ENCODE measurements at places on chromosomes 13 and 19. TPM values are rescaled to one million over a fixed set of nuclear protein-coding genes. Genes with fewer than 3 reads are reported as not detected.

GRCh38 chr13:98834254-98834960 is 81.9 kb upstream of the SLC15A1 start:
- H3K4me1 ChIP-seq = no peaks in the 10 kb centered on the region
- peaks cover 35% of the 10 kb centered on the region for H3K36me3 ChIP-seq
- no peak for DNase-seq
- no peaks in the 10 kb centered on the region for H3K27me3 ChIP-seq
- no peak overlapping the region for H3K27ac ChIP-seq

GRCh38 chr19:39805104-39805503 is 26.4 kb downstream of the LEUTX start:
- no peaks in the 10 kb centered on the region for H3K4me1 ChIP-seq
- peaks cover 5% of the 10 kb centered on the region for H3K27me3 ChIP-seq
- no peak for DNase-seq
- H3K27ac ChIP-seq = no peak overlapping the region
- H3K36me3 ChIP-seq = no peaks in the 10 kb centered on the region

GRCh38 chr19:34539396-34539795 is 57.8 kb downstream of the WTIP start:
- no peaks in the 10 kb centered on the region for H3K4me1 ChIP-seq
- peaks cover 2% of the 10 kb centered on the region for H3K27me3 ChIP-seq
- H3K4me3 ChIP-seq = no peak overlapping the region
- peak; percentile 26 for DNase-seq

GRCh38 chr19:45638930-45639729 is at the start of gene EML2:
Gene EML2 (minus strand): TSS chr19:45639397. CDS start chr19:45639376, 21 bp downstream.
- peak within 1 kb of the TSS; percentile 10 for H3K27ac ChIP-seq
- H3K36me3 ChIP-seq = no peaks in the 10 kb centered on the region
- H3K4me1 ChIP-seq = peaks cover 38% of the 10 kb centered on the region
- H3K27me3 ChIP-seq = no peaks in the 10 kb centered on the region
- peak within 1 kb of the TSS; percentile 62 for H3K4me3 ChIP-seq

GRCh38 chr13:34627509-34628208 is 314.4 kb upstream of the NBEA start:
- no peaks in the 10 kb centered on the region for H3K27me3 ChIP-seq
- no peak for DNase-seq
- no peak overlapping the region for H3K27ac ChIP-seq
- no peak overlapping the region for H3K4me3 ChIP-seq
- no peaks in the 10 kb centered on the region for H3K4me1 ChIP-seq

GRCh38 chr13:44583137-44583536 is 7.0 kb upstream of the TSC22D1 start:
- no peak for DNase-seq
- no peak overlapping the region for H3K4me3 ChIP-seq

DNA sequence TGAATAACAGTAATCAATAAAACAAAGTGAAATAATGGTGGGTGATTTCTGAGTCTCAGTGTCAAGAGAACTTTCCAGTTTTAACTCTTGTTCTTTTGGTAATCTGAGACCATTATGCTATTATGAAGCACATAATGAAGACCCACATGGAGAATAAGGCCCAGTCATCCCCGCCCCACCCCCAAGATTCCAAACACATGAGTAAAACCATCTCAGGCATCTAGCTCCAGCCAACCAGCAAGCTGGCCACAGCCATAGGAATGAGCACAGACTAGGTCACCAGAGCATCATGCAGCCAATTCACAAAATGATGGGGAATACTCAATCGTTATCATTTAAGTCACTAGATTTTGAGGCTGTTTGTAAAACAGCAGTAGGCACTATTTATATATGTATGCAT is 1769.0 kb upstream of the PCDH20 start:
- H3K36me3 ChIP-seq = no peaks in the 10 kb centered on the region
- no peak overlapping the region for H3K4me3 ChIP-seq
- H3K27ac ChIP-seq = no peak overlapping the region
- H3K4me1 ChIP-seq = no peaks in the 10 kb centered on the region
- H3K27me3 ChIP-seq = no peaks in the 10 kb centered on the region

DNA sequence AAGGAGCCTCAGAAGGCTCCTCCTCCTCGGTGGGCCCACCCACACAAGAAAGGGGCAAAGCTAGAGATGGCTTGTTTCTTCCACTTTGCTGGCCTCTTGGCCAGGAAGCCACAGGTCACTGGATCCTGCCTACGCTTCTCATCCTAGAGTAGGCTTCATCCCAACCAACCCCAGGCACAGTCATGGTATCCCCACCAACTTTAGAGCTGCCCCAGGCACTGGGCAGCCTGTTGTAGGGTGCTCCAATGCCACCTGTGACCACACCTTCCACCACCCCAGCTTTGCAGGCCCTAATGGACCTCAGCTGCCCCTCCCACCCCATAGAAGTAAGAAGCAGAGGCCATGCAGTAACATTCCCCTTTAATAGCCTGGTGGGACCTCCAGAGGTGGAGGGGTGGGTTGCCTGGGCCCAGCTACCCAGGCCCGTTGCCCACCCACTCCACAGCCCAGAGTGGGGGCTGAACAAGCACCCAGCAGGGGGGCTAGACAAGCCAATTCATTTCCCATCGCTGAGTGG is 522 bp upstream of the CHMP2A start:
- H3K4me1 ChIP-seq = peaks cover 34% of the 10 kb centered on the region
- no peaks in the 10 kb centered on the region for H3K27me3 ChIP-seq
- no peak overlapping the region for H3K4me3 ChIP-seq
- H3K36me3 ChIP-seq = peaks cover 28% of the 10 kb centered on the region

DNA sequence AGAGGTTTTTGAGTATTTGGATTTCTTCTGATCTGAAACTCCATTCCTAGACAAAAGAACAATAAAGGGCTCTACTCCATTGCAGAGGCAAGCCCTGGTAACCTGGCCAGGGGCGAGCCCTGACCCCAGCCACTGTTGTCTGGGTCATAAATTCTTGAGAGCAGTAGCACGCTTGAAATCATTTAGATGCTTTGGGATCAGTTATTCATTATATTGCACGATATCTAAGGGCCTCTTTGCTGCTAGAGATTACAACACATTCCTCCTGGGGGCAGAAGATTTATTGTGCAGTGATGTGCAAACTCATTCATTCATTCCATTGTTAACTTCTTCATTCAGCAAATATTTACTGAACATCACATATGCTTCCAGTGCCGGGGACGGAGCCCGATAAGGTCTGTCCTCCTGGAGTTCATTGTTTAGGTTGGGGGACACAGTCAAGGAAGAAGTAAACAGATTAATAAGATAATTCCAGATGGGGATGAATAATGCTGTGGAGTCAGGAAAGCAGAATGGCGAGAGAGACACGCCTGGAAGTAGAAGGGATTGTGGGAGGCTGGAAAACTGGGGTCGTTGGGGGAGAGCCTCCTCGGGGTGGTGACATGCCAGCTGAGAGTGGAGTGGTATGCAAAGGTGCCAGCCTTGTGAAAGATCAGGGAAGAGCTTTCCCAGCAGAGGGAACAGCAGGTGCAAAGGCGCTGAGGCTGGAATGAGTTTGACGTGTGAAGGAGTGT is 34.9 kb downstream of the SIPA1L3 start:
- no peak overlapping the region for H3K4me3 ChIP-seq
- no peak for DNase-seq
- H3K27me3 ChIP-seq = no peaks in the 10 kb centered on the region
- no peaks in the 10 kb centered on the region for H3K4me1 ChIP-seq
- H3K36me3 ChIP-seq = no peaks in the 10 kb centered on the region

- H3K4me1 ChIP-seq = peaks cover 3% of the 10 kb centered on the region
- H3K4me3 ChIP-seq = no peak overlapping the region
- no peaks in the 10 kb centered on the region for H3K27me3 ChIP-seq
- no peak overlapping the region for H3K27ac ChIP-seq
- no peaks in the 10 kb centered on the region for H3K36me3 ChIP-seq
Observed at GRCh38 chr13:104256701-104257100, 1190.5 kb upstream of the SLC10A2 start.

DNA sequence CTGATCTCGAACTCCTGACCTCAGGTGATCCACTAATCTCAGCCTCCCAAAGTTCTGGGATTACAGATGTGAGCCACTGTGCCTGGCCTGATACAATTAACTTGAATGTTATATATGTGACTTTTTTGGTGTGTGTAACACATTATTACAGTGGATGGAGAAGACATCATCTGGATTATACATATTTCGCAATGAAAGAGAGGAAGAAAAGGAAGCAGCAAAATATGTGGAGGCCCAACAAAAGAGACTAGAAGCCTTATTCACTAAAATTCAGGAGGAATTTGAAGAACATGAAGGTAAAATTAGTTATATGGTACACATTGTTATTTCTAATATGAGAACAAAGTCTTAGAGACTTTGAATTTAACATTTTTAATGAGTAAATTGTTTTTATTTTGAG is 55.5 kb downstream of the BRCA2 start:
- H3K27me3 ChIP-seq = no peaks in the 10 kb centered on the region
- H3K4me3 ChIP-seq = no peak overlapping the region
- DNase-seq = no peak
- H3K4me1 ChIP-seq = no peaks in the 10 kb centered on the region
- no peak overlapping the region for H3K27ac ChIP-seq

GRCh38 chr19:19997656-19998268 is 41.5 kb downstream of the ZNF682 start:
- DNase-seq = no peak
- H3K4me3 ChIP-seq = no peak overlapping the region
- H3K36me3 ChIP-seq = no peaks in the 10 kb centered on the region
- no peaks in the 10 kb centered on the region for H3K27me3 ChIP-seq
- no peak overlapping the region for H3K27ac ChIP-seq

DNA sequence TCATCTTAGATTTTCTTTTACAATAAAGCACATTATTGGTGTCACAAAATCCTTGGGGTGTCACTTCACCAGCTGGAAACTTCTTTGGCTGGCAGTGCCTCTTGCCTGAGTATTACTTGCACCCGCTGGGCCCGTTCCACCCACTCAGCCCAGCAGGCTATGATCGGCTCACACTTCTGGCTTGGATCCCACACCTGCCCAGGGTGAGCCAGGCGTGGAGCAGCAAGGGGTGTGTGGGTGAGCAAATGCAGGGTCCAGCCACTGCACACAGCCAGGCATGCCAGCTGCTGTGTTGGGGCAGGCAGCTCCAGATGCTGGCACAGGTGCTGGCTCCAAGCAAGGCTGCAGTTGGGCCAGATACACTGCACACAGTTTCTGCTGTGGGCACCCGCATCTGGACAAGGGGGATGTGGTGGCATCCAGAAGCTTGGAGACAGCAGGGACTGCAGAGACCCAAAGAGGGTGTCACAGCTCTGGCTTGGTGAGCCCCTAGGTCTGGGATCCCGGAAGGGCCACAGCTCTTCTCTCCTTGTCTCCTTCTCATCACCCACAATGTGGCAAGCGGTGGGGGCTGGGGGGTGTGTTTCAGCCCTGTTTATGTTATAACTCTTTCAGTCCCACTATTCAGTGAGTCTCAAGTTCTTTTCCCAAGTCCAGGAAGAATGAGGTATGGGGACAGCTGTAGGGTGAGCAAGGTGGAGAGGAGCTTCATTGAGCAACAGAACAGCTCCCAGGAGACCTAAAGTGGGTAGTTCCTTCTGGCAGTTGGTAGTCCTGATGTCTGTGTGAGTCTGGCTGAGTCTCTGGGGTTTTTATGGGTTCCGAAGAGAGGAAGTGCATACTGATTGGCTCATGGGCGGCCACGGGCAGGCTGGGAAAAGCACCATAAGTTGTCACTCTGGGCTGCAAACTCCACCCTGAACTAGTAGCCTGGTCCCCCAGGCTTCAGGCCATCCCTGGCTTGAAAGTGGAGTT is 25.3 kb upstream of the TBC1D4 start:
- DNase-seq = no peak
- no peak overlapping the region for H3K4me3 ChIP-seq
- no peak overlapping the region for H3K27ac ChIP-seq
- peaks cover 2% of the 10 kb centered on the region for H3K4me1 ChIP-seq

GRCh38 chr19:30529876-30530275 is 157.7 kb downstream of the ZNF536 start:
- no peak overlapping the region for H3K4me3 ChIP-seq
- no peak overlapping the region for H3K27ac ChIP-seq
- no peaks in the 10 kb centered on the region for H3K36me3 ChIP-seq
- no peaks in the 10 kb centered on the region for H3K27me3 ChIP-seq
- no peak for DNase-seq
- H3K4me1 ChIP-seq = no peaks in the 10 kb centered on the region

DNA sequence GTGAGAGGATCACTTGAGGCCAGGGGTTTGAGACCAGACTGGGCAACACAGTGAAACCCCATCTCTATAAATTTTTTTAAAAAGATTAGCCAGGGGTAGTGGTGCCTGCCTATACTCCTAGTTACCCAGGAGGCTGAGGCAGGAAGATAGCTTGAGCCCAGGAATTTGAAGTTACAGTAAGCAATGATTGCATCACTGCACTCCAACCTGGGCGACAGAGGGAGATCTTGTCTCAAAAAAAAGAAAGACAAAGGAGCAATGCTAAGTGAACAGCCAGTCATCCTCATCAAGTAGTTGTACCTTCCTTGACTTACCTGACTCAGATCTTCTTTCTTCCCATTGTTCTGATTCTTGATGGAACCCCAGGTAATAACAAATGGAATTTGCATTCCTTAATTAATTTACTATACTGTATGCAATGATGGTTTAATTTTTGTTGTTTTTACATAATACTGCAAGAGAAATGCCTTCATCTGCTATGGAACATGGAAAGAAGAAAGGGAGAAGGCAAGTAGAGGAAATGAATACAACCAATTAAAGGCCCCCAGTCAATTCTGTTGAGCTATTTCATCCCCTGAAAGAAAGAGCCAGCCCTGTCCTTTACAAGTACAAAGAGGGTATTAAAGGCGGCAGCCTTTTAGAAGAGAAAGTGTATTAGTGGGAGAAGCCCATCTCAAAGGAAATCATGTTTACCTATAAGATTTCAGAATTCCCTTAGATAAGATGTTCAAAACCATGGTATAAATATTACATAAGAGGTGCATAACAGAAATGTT is 316.7 kb downstream of the DIAPH3 start:
- no peak for DNase-seq
- H3K27ac ChIP-seq = no peak overlapping the region
- H3K4me1 ChIP-seq = peaks cover 14% of the 10 kb centered on the region
- H3K27me3 ChIP-seq = no peaks in the 10 kb centered on the region

ZNF66 gene
- total RNA-seq = 4.5 TPM

TPGS1 gene
- total RNA-seq = 24.7 TPM

PVR gene
- total RNA-seq = 199 TPM

CPB2 gene
- not detected for total RNA-seq

ZNF763 gene
- 0.48 TPM for total RNA-seq

All from endothelial cell of umbilical vein (primary cell).